Heart right ventricle (tissue), 16 donors: ENCODE measurements at places on chromosomes 11 and 22.

DNA sequence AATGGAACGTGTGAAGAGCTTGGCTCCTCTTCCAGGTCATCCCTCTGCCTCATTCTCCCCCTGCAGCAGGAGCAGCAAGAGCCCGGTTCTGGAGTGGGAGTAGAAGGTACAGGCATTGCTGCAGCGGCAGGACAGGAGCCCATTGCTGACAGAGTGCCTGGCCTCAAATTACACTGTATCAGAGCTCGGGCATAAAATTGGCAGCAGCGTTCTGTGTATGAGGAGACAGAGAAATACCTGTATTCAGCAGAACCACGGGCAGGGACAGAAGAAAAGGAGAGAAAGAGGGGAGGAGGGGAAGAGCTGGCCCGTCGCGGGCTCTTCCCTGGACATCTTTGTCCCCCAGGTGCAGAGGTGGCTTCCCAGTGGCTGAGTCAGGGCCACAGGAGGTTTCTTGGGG lies 2.6 kb upstream of the NCF4 start:
- H3K27me3 ChIP-seq = peaks cover 10% of the 10 kb centered on the region
- DNase-seq = no peak
- no peaks in the 10 kb centered on the region for H3K4me1 ChIP-seq
- no peak overlapping the region for H3K4me3 ChIP-seq
- H3K36me3 ChIP-seq = no peaks in the 10 kb centered on the region

GRCh38 chr11:128251140-128251539 lies 336.2 kb downstream of the ETS1 start:
- DNase-seq = no peak
- no peak overlapping the region for H3K27ac ChIP-seq
- no peaks in the 10 kb centered on the region for H3K4me1 ChIP-seq
- H3K36me3 ChIP-seq = no peaks in the 10 kb centered on the region
- no peaks in the 10 kb centered on the region for H3K27me3 ChIP-seq

DNA sequence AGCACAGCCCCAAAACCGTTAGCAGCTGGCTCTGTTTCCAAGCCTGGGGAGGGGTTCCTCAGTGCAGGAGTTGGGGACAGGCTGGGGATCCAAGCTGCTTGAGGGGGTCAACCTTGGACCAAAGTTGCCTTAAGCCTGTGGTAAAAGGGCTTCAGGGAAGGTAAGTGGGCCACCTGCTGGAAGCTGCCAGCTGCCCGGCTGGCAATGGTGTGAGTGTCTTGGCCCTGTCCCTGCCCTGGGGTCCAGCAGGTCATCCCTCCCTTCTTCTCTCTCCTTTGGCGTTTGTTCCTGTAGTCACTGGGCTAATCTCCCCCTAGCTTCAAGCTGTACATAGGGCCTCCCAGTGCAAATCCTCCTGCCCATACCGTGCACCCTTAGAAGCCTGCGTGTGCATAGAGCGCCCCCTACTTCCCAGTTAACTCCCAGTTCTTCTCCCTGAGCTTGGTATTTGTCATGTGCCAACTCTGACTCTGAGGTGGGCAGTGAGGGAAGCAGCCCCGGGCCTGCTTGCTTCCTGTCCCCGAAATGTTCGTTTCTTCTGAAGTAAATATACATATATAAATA lies 4.4 kb downstream of the TMEM258 start:
- H3K36me3 ChIP-seq = peaks cover 65% of the 10 kb centered on the region
- H3K4me3 ChIP-seq = no peak overlapping the region

DNA sequence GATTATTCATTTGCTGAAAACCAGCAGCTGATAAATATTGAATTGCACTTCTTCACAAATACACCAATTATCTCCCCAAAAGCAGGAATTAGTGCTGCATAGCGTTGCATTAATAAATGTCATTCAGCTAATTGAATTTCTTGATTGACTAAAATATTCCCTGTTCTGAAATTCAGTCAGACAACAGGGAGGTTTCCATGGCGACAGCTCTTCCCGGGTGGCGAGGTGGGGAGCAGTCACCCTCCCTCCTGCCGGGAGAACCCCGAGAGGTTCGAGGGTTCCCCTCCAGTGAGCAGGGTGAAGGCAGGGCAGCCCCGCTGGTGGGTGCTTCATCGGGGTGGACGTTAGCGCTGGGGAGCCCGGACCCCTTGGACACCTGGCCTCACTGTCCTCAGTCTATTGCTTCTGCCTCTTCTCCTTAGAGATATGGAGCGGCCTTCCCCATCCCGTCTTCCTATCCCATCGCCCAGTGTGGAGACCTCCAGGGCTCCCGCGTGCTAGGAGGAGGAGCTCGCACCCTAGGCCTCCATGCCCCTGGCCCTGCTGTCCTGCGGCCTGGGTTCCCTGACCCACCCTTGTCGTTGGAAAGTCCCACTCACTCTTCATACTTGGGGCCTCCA lies 983.5 kb downstream of the BRD1 start:
- no peak overlapping the region for H3K4me3 ChIP-seq
- H3K36me3 ChIP-seq = no peaks in the 10 kb centered on the region
- no peaks in the 10 kb centered on the region for H3K4me1 ChIP-seq
- no peak for DNase-seq
- H3K27ac ChIP-seq = no peak overlapping the region
- peaks cover 6% of the 10 kb centered on the region for H3K27me3 ChIP-seq

DNA sequence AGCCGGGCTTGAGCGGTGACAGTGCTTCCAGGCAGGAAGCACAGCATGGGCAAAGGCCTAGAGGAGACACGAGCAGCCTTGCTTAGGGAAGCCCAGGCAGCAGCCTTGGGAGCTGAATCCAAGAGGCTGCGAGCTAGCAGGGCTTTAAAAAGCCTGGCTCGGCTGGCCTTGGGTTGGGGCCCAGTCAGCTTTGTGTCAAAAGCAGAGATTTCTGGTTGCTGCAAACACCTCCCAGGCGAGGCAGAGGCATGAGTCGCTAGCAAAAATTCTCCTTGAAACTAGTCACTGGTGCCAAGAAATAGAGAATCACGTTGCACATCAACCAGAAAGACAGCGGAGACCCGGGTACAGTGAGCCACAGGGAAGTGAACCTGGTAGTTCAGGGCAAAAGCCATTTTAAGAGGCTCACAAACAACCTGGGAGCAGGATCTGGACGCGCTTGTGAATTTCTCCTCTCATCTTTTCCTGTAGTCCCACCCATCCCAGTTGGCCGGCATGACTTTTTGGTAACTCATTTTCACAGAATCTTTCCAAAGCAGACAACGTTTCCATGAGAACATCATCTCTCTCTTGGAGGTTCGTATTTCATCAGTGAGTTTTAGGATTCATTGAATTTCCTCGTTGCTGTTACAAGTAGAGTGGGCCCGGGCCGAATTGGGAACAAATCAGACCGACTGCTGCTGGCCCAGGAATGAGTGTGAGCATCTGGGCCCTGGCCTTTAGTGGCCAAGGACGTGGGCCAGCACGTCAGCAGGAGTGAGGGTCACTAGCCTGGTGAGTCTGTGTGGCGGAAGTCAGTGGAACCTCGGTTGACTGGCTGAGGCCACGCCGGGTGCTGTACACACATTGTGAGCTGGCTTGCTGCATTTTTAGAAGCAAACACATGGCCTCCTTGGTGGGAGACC lies 16.4 kb upstream of the FGF4 start:
- H3K27ac ChIP-seq = no peak overlapping the region
- no peak for DNase-seq
- no peaks in the 10 kb centered on the region for H3K36me3 ChIP-seq
- no peak overlapping the region for H3K4me3 ChIP-seq

- DNase-seq = no peak
- peak overlapping the region; percentile 83 for H3K4me3 ChIP-seq
- H3K4me1 ChIP-seq = peaks cover 26% of the 10 kb centered on the region
- no peaks in the 10 kb centered on the region for H3K27me3 ChIP-seq
These were observed 1.0 kb downstream of the SRPRA start for GRCh38 chr11:126267650-126268049.

- no peak overlapping the region for H3K4me3 ChIP-seq
- H3K36me3 ChIP-seq = no peaks in the 10 kb centered on the region
- no peaks in the 10 kb centered on the region for H3K4me1 ChIP-seq
- no peak for DNase-seq
- H3K27ac ChIP-seq = no peak overlapping the region
These were observed 24.6 kb downstream of the OR10A6 start for GRCh38 chr11:7906481-7906880.

GRCh38 chr22:45551310-45552016 lies 48.8 kb downstream of the FBLN1 start:
- no peak overlapping the region for H3K4me3 ChIP-seq
- H3K27me3 ChIP-seq = no peaks in the 10 kb centered on the region
- H3K36me3 ChIP-seq = no peaks in the 10 kb centered on the region
- peak; percentile 49 for DNase-seq
